ENCODE measurements at places on chromosomes 1 and 21.

- DNase-seq: no peak
Observed at GRCh38 chr1:1594602-1595260, 5.2 kb downstream of the FNDC10 start.

DNA sequence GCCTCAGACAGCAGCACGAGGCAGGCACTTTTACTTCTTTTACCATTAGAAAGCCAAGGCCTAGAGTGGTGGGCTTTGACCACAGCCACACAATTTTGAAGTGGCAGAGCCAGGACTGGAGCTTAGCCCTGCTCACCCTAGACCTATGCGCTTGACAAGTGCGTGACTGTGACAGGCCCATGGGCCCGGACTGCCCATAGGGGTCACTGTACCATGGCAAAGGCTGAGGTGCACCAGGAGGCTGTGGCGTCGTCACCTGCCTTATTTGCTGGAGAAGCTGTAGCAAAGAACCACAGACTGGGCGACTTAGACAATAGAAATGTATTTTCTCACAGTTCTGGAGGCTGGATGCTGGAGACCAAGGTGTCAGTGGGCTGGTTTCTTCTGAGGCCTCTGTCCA lies 2.6 kb upstream of the TMEM82 start:
- DNase-seq: no peak

DNA sequence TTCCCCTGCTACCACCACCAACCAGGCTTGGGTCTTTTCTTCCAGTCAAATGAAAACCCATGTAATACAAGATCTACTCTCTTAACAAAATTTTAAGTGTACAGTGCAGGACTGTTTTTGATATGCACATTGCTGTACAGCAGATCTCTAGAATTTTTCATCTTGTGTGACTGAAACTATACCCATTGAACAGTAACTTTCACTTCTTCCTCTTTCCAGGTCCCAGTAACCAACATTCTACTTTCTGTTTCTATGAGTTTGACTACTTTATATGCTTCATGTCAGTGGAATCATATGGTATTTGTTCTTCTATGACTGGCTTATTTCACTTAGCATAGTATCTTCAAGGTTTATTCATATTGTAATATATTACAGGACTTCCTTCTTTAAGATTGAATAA lies 45.3 kb upstream of the PLPPR4 start:
- no peak for DNase-seq

GRCh38 chr1:115077984-115078330 lies 11.3 kb downstream of the TSPAN2 start:
- no peak for DNase-seq

- DNase-seq: no peak
Observed at GRCh38 chr1:51948491-51948915, 42.0 kb downstream of the RAB3B start.

DNA sequence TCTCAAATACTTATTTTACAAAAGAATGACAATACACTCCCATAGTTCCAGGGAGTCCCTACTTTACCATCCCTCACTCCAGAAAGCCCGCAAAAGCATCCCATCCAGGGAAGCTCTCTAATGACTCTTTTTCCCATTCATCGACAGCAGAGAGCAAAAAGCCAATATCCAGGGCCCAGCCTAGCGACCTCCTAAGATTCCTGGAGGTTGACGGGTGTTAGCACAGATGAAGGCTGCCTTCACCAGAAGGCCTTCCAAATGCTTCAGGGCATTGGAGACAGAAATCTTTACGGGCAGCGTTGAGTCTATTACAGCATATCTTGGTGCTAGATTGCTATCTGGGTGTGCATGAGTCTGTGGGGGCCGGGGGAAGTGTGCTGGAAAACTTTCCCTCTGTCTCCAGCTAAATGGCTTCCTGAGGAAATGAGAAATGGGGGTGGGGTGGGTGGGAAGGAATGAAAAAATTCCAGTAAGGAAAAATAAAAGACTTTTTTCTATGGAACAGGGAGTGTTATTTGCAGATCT lies 136.6 kb downstream of the PROX1 start:
- no peak for DNase-seq

DNA sequence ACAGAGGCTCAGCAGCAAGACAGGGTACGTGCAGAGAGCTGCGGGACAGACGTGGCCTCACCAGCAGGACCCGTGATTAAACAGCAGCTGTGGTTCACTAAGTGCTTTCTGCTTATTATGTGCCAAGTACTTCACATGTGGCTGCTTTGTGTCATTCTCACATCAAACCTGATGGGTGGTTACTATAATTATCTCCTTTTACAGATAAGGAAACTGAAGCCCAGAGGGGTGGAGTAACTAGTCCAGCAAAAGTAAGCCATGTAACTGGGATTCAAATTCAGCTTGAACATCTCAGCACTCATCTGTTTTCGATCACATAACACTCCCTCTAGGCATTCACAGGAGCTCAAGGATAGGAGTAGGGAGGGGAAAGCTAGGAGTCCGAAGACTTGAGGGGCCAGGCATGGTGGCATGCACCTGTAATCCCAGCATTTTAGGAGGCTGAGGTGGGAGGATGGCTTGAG lies 50.8 kb upstream of the CLIC4 start:
- DNase-seq: no peak

- DNase-seq: peak; percentile 79
Observed at GRCh38 chr1:154869351-154870114, 548 bp downstream of the KCNN3 start.

DNA sequence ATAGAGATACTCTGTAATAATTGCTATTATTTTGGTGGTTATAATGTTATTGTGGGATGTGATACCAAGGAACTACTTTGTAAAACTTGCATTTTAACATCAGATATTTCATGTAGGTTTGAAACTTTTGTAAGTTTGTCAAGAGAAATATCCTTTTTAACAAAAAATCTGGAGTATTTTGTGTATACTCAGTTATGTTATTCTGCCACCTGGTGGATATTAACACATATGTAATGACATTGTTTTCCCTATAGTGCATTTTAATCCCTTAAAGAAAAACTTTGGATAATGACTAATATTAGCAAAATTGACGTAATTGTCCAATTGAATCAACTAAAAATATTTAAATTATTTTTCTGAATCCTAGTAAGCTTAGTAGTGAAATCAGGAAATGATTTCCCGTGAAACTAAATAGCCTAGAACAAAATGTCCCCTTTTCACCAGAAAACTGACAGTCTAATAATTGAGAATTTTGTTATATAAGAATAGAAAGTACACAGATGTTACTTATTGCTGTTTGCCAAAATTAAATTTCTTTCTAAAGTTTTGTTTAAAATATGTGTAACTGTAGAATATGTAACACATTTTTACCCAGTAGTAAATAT lies 39.6 kb downstream of the KCTD3 start:
- DNase-seq: no peak

DNA sequence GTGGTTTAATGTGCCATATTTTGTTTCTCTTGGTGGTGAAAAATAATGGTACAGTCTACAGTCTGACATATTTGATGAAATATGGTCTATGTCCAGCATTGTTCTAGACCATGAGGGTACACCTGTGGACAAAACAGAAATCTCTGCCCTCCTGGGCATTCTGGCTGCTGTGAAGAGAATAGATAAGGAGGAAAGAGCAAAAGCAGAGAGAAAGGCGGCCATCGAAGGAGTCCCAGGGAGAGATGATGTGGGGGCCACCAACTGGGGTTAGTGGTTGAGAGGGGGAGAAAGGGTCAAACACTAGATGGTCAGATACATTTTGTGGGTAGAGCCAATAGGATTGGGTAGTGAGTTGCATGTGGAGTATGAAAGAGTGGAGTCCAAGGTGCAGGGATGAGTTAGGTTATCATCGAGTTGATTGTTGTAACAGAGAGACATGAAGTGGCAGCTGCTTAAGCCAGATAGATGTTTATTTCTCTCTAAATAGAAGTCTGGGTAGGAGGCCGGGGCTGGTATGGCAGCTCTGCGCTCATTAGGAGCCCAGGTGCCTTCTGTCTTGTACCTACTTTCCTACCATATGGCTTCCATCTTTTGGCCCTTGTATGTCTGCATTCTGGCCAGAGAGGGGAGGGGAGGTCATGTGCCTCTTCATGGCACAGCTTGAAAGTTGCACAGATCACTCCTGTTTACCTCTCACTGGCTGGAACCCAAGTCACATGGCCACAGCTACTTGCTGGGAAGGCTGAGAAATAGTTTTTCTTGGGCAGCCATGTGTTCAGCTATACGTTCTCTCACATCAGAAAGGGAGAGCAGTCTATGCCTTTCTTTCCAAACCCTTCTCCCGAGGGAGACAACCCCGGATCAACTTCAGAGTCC lies 13.0 kb downstream of the UBE4B start:
- DNase-seq: no peak

- DNase-seq: no peak
Observed at GRCh38 chr1:92446546-92446945, 40.2 kb downstream of the GFI1 start.

DNA sequence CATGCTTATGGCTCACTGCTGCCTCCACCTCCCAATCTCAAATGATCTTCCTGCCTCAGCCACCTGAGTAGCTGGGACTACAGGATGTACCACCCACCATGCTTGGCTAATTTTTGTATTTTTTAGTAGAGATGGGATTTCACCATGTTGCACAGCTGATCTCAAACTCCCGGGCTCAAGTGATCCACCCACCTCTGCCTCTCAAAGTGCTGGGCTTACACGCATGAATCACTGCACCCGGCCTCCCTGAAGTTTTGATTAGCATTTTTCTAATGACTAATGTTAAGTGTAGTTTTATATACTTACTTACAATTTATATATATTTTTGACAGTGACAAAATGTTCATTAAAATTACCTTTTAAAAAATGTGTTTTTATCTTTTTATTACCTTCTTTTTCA lies 41.1 kb downstream of the ZNF678 start:
- peak; percentile 10 for DNase-seq
